ENCODE measurements at places on chromosomes 13 and 19.

DNA sequence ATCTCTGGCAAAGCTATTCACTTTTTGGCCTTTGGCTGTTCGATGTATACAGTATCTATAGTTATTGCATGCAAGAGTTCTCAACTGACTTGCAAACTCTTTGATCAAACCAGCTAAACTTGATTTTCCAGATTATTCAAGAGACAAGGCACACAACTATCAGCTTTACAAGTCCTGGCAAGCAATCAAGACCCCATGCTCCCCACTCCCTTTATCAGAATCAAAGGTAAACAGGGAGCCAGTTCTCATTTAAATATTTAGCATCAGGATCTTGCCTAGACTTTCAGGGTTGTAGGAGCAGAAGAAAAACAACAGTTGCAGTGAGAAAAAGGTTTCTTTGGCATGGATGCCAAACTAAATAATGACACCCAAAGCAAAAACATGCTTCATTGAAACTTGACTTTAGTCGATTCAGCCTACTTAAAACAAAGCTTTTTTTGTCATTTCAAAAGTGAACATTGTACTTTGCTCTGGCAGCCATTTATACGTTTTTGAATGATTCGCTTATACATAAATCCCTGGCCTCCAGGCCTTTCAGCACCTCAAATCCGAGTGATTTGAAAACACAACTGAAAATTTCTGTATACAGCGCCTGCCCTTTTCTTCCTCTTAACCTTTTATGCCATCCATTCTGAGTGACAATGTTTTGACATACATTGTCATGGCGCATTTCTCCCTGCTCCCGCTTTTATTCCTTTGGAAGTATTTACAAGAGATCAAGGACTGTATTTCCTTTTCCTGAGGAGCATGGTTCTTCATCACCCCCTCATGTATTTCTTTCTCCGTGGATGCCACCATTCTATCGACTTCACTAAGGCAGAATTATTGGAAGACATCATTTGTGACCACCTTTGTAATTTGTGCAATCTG is 340.8 kb downstream of the KLF5 start:
- DNase-seq = no peak

- peak; percentile 89 for DNase-seq
Measured at GRCh38 chr19:3984908-3985642, at the start of gene EEF2. EEF2 (minus strand) TSS chr19:3985463; CDS start chr19:3985380, 83 bp downstream.

- no peak for DNase-seq
Measured at GRCh38 chr19:8515317-8515716, 1.4 kb upstream of the ZNF414 start.

GRCh38 chr19:49324801-49325576 is at the start of gene SLC6A16:
SLC6A16 (minus strand) TSS chr19:49325191; CDS start chr19:49311347, 13,844 bp downstream.
- no peak for DNase-seq

DNA sequence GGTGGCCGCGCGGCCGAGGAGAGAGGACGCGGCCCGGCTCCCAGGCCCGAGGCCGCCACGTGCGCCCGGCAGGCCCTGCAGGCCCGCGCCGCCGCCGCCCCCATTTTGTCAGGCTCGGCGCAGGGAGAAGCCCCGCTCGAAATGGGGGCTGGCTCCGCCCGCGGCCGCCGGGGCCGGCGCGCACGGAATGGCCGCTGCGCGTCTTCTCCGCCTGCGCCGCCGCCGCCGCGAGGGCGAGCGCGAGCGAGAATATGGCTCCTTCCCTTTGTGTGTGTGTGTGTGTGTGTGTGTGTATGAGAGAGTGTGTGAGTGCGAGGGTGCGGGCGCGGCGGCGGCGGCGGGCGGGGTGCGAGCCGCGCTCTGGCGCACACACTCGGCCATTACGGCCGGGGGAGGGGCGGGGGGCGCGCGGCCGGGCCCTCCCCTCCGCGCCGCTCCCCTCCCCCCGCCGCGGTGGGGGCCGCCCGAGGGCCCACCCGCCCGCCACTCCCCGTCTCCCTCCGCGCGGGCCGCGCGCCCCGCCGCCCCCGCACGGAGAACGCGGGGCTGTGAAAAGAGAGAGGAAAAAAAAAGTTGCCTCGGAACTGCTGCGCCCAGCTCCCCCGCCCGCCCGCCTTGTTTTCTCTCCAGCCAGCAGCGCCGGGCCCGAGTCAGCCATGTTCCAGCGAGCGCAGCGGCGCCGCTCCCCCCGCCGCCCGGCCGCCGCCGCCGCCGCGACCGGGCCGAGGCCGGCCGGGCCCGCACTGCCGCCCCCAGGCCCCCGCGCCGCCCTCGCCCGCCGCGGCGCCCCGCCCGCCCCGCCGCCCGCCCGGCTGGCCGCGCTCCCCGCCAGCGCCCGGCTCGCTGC is 1.0 kb downstream of the HMGB1 start:
- DNase-seq = peak; percentile 39

DNA sequence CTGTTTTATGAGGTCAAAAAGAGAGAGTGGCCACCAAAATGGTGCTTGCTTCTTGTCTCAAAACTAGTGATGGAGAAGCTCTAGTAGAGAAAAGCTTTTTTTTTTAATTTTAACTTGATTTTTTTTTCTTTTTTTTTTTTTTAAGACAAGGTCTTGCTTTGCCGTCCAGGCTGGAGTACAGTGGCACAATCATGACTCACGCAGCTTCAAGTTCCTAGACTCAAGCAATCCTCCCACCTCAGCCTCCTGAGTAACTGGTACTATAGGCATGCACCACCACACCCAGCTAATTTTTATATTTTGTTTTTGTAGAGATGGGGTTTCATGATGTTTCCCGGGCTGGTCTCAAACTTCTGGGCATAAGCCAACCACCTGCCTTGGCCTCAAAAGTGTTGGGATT is 279.0 kb downstream of the TBC1D4 start:
- no peak for DNase-seq

DNA sequence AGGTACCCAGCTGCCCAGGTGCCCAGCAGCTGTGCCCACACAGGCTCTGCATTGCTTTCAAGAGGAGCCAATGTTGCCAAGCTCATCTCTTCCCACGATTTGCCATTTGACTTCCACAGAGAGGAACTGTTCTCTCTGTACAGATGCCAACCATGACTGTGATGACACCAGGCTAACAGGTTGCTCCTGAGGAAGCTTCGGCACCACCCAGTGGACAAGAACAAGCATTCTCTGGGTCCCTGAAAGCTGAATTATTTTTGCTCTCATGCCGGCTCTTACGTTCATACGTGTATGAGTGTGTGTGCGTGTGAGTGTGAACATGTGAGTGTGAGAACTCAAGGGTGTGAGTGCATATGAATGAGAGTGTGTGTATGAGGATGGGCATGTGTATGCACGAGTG is 535.2 kb downstream of the LIG4 start:
- DNase-seq = no peak

DNA sequence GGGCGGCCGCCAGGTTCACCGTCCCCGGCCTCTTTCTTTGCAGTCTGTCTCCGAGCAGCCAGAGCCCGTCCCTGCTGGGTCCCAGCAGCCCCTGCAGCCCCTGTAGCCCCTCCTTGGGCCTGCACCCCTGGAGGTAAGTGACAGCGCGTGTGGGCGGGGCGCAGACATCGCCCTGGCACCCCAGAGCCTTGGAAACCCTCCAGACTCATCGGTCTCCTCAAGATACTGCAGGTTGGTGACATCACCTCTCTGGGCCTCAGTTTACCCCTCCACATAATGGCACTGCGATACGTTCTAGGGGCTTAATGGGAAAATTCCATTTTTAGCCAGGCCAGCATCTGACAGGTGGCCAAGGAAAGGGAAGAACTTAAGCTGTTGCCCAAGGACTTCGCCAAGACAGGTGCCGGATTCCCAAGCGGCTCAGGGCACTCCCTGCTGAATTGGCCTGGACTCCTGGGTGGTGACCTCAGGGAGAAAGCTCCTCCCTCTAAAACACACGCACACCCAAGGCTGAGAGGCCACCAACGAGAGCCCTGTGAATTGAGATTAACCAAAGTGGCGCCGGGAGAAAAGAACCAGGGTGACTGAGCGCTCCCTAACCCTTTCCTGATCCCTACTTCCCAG is 13.1 kb downstream of the MAST3 start:
- no peak for DNase-seq

Data from kidney capillary endothelial cell (primary cell).